ENCODE measurements at places on chromosomes 1 and 21.

- DNase-seq = no peak
Observed at GRCh38 chr1:23908453-23909341, 4.5 kb downstream of the CNR2 start.

DNA sequence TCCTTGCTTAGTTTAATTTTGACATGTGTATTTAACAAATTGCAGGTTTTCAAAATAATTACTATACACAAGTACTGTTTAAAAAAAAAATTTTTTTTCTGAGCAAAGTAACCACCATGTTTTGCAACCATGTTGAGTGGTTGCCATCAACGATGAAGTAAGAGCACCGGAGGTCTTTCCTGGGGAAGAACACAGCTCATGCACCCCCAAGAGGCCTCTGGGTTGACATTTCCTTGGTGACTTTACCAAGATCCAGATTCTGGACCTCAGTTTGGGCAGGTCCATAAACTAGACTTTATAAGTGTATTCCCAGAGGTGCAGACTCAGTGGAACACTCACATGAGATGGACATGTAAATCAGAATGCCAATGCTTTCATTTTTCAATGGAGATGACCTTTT is 36.8 kb upstream of the RALGPS2 start:
- no peak for DNase-seq

DNA sequence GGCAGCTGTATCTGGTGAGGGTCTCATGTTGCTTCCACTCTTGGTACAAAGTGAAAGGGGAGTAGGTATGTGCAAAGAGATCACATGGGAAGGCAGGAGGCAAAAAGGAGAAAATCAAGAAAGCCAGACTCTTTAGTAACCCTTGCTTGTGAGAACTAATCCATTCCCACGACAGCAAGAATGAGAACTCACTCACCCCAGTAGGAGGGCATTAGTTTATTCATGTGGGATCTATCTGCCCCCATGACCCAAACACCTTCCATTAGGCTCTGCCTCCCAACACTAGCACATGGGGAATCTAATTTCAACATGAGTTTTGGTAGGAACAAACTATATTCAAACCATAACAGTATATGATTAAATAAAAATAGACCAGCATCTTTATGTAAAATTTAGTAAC is 57.6 kb downstream of the ZNHIT6 start:
- DNase-seq = no peak

- DNase-seq = no peak
Observed at GRCh38 chr1:52748119-52748518, 21.9 kb downstream of the ZYG11B start.

DNA sequence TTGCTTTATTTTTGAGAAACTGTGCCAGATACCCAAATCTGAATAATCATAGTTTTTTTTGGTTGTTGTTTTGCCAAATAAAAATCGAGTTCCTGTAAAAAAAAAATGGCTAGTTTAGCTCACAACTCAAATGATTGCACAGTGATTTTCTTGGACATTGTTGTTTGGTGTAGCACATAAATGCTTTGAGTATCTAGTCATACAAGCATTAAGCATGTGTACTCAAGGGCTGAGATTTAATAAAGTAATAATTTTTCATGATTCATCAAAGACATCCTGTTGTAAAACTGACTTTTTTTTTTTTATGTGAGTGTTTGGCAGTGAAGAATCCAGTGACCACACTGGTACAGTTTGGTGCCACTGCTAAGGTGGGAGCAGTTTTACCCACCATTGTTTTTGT is 18.8 kb downstream of the ITSN1 start:
- no peak for DNase-seq

DNA sequence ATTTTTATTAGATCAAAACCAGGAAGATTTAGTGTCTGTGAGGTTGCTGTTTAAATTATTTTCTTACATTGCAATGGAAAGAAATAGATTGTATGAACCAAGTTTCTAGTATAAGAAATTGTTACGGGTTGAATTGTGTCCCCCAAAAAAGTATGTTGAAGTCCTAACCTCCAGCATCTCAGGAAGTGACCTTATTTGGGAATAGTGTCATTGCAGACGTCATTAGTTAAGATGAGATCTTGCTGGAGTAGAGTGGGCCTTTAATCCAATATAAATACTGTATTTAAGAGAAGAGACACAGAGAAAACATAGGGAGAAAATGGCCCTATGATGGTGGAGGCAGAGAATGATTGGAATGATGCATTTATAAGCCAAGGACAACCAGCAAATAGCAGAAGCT is 188.7 kb upstream of the SAMSN1 start:
- DNase-seq = no peak

DNA sequence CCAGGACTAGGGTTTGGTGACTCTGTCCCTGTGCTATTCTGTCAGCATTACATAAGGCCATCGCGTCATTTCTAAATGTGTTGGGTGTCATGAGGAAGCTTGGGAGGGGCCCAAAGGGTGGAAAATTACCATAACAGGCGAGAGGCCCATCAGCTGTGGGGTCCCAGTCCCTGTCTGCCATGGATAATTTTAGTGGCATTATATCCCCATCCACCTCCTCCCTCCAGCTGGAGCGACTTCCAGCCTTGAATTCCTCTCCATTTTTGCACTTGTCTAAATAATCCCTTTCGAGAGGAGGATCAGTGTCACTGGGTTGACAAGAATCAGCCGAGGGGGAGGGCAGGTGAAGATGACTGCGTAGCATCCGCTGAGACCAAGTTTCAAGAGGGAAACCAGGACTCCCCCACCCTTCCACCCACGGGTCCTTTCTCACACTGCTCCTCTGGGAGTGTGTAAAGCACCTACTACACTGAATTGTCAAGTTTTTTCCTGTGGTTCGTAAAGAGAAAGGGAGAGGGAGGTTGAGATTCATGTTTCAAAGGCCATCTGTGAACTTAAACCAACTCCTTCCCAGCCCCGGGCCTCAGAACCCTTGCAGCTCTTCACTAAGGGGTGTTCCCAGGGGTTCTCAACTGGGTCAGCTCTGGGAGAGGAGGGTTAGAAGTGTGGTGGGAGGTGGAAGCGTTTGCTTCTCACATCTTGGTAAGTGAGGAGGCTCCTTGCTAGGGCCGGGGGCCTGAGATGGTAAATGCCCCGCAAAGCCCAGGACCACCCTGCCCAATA is 29.2 kb downstream of the VASH2 start:
- DNase-seq = no peak

- DNase-seq = no peak
Observed at GRCh38 chr21:44931501-44932407, 8.1 kb upstream of the SLX9 start.

DNA sequence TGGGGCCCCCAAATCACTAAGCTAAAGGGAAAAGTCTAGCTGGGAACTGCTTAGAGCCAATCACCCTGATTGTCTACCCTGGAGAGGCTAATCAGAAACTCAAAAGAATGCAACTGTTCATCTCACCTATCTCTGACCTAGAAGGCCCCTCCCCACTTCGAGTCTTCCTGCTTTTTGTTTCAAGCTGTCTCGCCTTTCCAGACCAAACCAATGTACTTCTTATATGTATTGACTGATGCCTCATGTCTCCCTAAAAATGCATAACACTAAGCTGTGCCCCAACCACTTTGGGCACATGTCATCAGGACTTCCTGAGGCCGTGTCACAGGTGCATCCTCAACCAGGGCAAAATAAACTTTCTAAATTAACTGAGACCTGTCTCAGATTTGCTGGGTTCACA is 209.5 kb downstream of the APP start:
- DNase-seq = no peak

- DNase-seq = no peak
Observed at GRCh38 chr1:34155860-34156259, 9.2 kb downstream of the CSMD2 start.

DNA sequence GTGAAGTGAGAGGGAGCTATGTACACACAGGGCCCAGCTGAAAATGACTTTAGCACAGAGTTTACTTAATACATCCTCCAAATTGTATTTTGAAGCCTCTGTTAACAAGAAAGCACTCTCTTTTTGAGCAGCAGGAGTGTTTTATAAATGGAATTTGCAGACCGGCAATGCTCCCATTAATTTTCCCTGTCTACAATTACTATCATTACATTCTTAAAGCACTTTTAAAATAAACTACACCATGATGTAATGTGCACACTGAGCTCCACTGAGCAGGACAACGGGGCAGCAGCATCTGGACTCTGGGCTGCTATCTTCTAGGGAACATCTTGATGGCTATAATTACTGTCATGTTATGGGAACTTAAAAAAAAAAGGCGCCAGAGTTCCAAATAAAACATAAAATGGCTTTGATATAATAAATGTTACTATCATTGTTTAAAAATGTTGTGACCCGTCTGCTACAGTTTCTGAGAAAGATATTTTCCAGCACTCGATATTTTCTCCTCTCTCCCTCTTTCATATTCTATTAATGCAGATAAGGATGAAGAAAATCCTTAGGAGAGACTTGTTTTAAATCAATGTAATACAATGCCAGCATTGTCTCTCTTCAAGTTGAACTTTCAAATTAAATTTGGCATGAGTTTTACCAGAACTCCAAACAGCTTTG is 150.9 kb downstream of the HLX start:
- no peak for DNase-seq

GRCh38 chr1:58895082-58895481 is 111.2 kb upstream of the JUN start:
- DNase-seq = no peak

- DNase-seq = no peak
Observed at GRCh38 chr1:36447450-36447849, 2.8 kb downstream of the OSCP1 start.

- DNase-seq = no peak
Observed at GRCh38 chr1:6523566-6523965, 30.7 kb downstream of the NOL9 start.

GRCh38 chr1:243746751-243747150 is 103.3 kb downstream of the AKT3 start:
- DNase-seq = no peak

GRCh38 chr1:65113298-65113697 is 34.7 kb upstream of the AK4 start:
- no peak for DNase-seq

- DNase-seq = no peak
Observed at GRCh38 chr1:118841521-118841920, 146.6 kb downstream of the TBX15 start.

- no peak for DNase-seq
Observed at GRCh38 chr21:45175326-45176095, 101.1 kb downstream of the ADARB1 start.

DNA sequence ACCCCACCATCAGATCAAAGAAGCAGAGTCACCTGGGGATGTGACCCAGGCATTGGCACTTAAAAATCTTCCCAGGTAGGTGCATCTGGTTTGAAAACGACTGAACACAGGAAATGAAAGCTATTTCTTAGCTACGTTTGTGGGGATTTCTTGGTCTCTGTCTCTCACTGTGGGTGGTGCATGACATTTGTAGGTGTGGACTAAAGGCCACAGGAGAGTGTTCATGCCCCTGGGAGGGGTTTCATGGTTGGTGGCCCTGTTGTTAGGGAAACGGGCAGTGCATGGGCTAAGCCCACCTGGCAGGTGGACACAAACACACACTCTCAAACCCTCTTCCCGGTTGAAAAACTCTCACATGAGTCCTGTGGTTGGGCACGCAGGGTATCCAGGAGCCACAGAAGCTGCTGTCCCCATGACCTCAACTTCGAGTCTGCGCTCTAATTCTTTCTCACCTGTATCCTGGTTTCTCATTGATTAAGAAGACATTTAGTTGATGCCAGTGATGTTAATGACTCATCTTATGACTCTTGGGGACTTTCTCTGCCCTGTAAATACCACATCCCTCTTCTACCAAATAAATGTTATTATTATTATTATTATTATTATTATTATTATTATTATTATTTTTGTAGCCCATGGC is 119.4 kb downstream of the MRPS6 start:
- DNase-seq = no peak

- DNase-seq = no peak
Observed at GRCh38 chr1:246063013-246063616, 444.0 kb downstream of the SMYD3 start.

GRCh38 chr1:93749487-93749886 is 67.8 kb upstream of the BCAR3 start:
- no peak for DNase-seq

GRCh38 chr1:211527888-211528287 is 35.9 kb upstream of the RD3 start:
- no peak for DNase-seq

DNA sequence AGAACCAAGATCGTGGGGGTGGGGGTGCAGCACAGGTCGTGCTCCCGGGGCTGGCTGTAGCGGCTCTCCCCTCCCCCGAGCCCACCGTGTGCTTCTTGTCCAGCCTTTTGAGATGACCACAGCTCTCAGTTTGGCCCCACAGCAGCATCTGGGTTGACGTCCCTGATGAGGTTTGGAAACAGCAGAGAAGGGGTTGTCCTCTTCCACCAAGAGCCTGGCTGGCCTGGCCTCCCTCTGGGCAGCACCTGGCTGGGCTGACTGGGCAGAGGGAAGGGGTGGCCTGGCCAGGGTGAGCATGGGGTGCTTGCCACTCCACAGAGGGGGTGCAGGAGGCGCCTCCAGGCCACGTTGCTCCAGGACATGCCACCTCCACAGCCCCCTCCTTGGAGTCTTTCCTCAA is 61.5 kb downstream of the SKI start:
- no peak for DNase-seq
